CD4-positive, alpha-beta T cell treated with Interleukin-6 at 100 ng/mL for 8 hours (primary cell): ENCODE measurements at places on chromosomes 5 and 9.

GRCh38 chr9:115196919-115197318 is 79.0 kb upstream of the TNC start:
- DNase-seq = no peak

- DNase-seq = peak; percentile 14
Measured at GRCh38 chr5:68315679-68316271, 100.2 kb downstream of the PIK3R1 start.

DNA sequence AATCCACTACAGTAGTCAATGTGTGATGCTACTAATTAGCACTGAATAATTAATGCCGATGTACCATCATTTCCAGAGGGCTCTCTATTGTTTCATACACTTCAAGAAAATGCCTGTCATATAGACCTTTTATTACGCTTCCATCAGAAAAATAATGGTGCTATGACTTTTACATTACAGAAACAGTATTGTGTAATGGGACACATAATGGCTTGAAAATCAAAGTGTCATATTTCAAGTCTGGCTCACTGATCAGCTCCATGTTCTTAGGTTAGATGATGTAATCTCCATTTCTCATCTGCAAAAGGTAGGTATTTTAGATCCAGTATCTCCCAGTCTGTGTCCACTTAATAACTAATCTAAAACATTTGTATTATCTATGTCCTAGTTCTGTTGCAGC is 990.6 kb upstream of the TYRP1 start:
- DNase-seq = no peak

- DNase-seq = no peak
Measured at GRCh38 chr9:88898039-88898720, 93.1 kb upstream of the S1PR3 start.

GRCh38 chr5:135441350-135441831 is 5.8 kb downstream of the DCANP1 start:
- no peak for DNase-seq

GRCh38 chr5:132180134-132180745 is 47.4 kb downstream of the P4HA2 start:
- no peak for DNase-seq

DNA sequence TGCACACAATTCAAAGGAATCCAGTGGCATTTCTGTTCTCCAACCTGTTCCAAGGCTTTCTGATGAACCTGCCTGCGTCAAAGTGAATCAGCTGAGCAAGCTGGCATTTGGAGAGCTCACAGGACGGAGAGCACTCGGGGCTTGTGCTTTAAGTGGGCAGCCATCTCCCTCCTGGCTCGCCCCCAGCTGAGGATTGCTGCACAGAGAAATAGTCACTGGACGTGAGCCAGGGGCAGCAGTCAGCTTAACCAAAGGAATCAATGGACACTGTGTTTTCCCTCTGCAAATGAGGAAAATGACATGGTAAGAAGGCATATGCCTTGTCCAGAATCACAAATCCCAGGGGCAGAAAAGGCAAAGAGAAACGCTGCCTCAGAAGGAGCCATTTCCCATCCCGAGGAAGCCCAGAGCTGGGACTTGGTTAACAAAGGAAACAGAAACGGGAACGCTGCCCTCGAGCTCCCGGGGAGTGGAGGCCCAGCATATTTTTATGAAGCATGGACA is 299.4 kb downstream of the ZSWIM6 start:
- DNase-seq = no peak

GRCh38 chr5:145825751-145826180 is 9.4 kb downstream of the PRELID2 start:
- DNase-seq = peak; percentile 21
